ENCODE measurements at places on chromosomes 6 and 20.

GRCh38 chr6:29552512-29553051 is 7.0 kb downstream of the UBD start:
- no peak for DNase-seq

GRCh38 chr6:158868890-158869825 is 50.0 kb upstream of the EZR start:
- DNase-seq, result no peak

- DNase-seq, result no peak
These were observed 107.4 kb downstream of the SCML4 start for GRCh38 chr6:107716688-107717089.

GRCh38 chr20:17377231-17377630 is 150.4 kb downstream of the PCSK2 start:
- DNase-seq, result no peak

DNA sequence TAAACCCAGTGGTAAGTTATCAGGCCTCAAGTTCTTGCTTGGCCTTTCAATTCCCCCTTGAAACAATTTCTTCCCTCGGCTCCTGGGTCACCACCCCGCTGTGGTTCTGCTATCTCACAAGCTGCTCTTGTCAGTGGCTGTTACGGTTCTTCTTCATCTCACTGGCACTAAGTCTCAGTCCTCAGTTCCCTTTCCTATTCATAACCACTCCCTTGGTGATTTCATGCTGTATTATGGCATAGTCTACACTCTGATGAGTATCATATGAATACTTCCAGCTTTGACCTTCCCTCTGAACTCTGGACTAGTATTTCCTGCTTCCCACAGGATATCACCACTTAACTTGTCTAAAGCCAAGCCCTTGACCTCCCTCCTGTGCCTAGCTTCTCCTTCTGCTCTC is 7.9 kb downstream of the TAAR1 start:
- DNase-seq, result no peak

GRCh38 chr20:11350126-11351005 is 567.3 kb upstream of the BTBD3 start:
- DNase-seq, result no peak

- no peak for DNase-seq
These were observed 613.5 kb downstream of the PHF3 start for GRCh38 chr6:64249115-64249514.

DNA sequence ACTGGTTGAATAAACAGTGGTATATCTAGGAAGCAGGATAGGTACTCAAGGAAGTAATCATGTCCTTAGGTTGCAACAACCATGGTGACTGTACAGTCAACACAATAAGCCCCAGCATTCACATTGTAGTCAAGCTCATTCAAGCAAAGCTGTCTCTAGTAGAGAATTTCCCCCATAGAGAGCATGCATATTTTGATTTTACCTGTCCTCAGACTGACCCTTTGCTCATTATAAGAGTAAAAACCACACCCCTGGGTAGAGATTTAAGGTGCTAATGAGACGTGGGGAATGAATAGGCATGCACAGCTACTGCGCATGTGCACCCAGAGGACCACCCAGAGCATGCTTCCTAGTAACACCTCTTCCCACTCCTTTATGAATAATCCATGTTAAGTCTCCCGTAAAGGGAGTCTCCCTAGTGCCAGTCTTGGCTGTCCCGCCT is 6.1 kb upstream of the RNF8 start:
- DNase-seq, result no peak

DNA sequence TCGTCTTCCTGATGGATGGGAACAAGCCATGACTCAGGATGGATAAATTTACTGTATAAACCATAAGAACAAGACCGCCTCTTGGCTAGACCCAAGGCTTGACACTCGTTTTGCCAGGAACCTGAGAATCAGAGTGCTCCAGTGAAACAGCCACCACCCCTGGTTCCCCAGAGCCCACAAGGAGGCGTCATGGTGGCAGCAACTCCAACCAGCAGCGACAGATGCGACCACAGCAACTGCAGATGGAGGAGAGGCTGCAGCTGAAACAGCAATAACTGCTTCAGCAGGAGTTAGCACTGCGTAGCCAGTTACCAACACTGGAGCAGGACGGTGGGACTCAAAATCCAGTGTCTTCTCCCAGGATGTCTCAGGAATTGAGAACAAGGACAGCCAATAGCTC is 100.9 kb upstream of the SAMD5 start:
- no peak for DNase-seq

DNA sequence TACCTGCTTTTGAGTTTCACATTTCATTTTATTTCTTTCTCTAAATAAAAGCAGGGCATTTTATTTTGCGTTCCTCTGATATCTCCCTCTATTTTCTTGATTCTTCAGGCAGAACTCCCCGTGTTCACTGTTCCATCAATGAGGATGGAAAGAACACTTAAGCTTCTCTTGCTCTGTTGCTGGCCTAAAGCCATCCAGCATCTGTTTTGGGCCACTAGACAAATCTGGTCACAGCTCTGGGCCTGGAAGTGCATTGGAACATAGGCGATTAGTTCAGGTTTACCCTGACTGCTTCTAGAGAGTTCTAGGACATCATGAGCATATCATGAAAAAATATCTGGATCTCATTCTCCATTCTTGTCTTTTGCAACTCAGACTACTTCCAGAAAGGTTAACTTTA is 611.2 kb downstream of the UTRN start:
- no peak for DNase-seq

- no peak for DNase-seq
These were observed 3.3 kb downstream of the ENTPD6 start for GRCh38 chr20:25198663-25199383.

GRCh38 chr6:52820198-52820597 is 16.6 kb upstream of the GSTA1 start:
- no peak for DNase-seq

GRCh38 chr6:144667532-144668503 is 382.7 kb downstream of the UTRN start:
- DNase-seq, result no peak

DNA sequence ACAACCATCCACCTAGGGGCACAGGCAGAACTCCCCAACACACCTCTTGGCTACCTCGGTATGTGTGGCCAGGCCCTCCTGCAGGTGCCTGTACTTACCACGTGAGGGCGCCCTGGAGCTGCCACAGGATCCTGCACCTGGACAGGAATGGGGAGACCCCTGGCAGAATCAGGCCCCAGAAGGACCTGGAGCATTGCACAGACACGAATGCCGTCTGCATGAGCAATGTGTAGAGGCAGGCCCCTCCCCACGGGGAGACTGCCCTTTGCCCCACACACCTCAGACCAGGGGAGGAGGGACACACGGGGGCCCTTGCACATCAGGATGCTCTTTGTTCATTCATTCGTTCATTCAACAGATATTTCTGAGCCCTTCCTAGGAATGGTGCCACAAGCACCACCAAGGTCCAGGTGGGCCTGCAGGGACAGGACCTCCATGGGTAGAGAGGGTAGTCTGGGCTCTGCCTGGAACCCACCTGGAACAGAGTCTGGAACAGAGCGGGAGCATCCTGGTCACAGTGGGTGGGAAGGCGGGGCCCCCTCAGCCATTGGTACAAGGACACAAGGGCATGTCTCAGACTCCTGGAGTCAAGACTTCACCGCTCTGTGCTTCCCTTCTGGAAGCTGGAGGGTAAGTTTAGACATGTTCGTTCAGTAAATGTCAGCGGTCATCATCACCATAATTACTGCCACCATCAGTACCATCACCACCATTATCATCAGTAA is 32.3 kb downstream of the YTHDF1 start:
- DNase-seq, result no peak

DNA sequence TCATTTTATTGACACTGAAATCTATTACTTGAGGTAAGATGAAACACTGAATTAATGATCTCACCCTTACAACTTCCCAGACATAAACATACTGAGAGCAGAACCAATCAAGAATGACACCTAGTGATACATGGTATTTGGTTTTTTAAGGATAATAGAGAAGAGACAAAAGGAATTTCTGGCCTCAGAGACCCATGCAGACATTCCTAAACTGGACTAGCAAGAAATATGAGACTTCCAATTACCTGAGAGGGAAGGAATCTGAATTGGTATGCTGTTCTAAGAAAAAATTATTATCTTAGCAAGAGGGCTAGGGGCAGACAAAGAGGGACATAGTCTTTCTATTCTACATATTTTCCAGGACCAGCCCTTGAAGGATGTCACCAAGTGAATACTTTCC is 141.1 kb downstream of the BMP5 start:
- no peak for DNase-seq

- no peak for DNase-seq
These were observed 238.9 kb downstream of the ERMARD start for GRCh38 chr6:169990095-169991030.

GRCh38 chr20:61073376-61073775 is 178.7 kb upstream of the CDH4 start:
- no peak for DNase-seq

DNA sequence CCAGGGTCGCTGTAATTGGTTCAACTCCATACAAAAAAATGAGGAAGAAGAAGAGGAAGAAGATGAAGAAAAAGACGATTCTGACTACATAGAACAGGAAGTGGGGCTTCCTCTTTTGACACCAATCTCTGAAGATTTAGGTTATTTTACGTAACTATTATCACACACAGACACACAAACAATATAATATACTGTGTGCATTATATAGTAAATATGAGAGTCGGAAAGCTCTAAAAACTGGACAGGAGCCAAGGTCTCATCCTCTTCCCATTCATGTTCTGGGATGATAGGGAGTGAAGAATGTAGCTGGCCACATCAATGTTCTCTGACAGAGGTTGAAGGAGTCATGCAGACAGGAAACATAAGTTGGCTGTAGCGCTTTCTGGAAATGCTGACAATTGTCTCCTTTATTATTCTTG is 13.3 kb downstream of the RSPH4A start:
- no peak for DNase-seq

DNA sequence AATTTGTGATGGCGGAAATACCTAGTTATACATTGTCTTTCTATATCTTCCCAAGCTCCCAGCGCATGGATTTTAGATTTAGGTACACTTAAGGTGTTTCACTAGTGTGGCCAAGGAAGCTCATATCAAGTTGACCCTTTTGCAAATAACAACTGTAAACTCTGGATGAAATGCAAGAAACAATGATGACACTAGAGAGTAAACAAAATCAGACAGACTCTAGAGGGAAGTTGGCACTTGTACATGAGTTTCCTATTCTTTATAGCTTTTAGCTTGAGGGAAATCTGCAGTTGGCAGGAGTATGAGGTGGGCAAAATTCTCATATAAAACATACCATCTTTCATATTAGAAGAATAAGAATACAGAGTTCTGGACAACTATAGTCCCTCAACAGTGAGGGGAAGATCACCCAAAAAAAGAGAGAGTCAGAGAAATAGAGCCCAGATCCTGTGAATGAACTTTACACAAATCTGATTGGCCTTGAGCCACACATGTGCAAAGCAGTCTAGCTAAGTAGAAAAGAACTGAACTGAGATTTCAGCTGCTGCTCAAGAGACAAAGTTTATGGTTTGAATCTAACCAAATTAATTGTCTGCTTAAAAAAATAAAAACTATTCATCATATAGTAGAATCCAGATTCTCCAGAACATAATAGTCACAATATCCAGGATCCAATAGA is 26.1 kb downstream of the TXLNB start:
- DNase-seq, result no peak

GRCh38 chr6:98794307-98794842 is 40.0 kb upstream of the POU3F2 start:
- DNase-seq, result no peak

- DNase-seq, result no peak
These were observed 6.3 kb upstream of the RAMACL start for GRCh38 chr6:166592821-166593220.

GRCh38 chr6:112618849-112619248 is 271.7 kb downstream of the RFPL4B start:
- DNase-seq, result no peak

- no peak for DNase-seq
These were observed 16.2 kb downstream of the FOXC1 start for GRCh38 chr6:1625794-1626435.

GRCh38 chr6:149026530-149026942 is 279.7 kb downstream of the UST start:
- no peak for DNase-seq

DNA sequence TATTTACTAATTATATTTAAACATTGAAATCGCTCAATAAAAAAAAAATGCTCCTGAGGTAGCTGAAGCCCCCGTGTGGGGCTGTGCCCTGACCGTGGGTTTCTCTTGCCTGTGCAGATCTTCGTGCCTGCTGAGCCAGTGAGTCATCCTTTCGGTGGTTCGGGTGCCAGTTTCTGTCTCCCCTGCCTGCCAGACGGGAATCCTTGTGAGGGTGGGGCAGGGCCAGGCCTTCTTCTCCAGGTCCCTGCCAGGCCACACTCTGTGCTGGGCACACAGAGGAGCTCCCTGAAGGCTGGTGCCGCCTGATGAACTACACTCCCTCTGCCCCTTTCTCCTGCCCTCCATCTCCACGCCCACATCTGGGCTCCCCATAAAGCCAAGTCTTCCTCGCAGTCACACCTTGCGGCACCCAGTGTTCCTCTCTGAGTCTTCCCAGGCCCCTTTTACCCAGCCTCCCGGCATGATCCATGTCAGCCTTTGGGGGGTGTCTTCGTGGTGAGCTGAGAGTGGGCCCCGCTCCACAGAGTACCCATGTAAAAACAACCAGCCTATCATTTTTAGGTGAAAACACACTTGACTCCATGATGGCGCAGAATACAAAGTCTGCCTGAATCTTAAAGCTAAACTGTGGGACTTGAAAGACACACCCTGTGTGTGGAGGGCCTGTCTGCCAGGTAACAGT is 19.3 kb downstream of the FGD2 start:
- no peak for DNase-seq

- no peak for DNase-seq
These were observed 280.8 kb downstream of the FOXA2 start for GRCh38 chr20:22303523-22303922.

DNA sequence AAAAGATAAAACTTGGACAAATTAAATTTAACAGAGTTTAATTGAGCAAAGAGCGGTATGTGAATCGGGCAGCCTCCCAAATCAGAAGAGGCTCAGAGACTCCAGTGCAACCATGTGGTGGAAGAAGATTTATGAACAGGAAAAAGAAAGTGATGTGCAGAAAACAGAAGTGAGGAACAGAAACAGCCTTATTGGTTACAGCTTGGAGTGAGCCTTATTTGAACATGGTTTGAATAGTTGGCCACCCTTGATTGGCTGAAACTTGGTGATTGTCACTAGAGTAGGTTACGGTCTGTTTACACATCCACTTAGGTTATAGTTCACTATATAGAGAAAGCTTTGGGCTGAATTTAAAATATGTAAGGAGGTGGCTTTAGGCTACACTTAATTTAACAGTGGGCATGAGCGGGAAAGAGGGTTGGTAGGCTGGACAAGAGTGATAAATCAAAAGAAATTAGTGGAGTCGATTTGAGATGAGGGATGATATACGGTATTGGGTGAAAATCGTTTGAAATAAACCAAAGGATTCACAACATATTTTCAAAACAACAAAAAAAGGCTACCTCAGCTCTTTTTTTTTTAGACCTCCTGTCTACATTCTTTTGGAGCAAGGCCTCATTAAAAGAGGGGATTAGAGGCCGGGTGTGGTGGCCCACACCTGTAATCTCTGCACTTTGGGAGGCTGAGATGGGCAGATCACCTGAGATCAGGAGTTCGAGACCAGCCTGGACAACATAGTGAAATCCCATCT is 84.3 kb upstream of the PREP start:
- no peak for DNase-seq

Data from SIG-M5 (cell line).